ENCODE measurements at places on chromosomes 2 and 18. TPM values are rescaled to one million over a fixed set of nuclear protein-coding genes. Genes with fewer than 3 reads are reported as not detected.

The IRS1 gene
- 11.1 TPM for total RNA-seq

The ZNF804A gene
- not detected for total RNA-seq

DNA sequence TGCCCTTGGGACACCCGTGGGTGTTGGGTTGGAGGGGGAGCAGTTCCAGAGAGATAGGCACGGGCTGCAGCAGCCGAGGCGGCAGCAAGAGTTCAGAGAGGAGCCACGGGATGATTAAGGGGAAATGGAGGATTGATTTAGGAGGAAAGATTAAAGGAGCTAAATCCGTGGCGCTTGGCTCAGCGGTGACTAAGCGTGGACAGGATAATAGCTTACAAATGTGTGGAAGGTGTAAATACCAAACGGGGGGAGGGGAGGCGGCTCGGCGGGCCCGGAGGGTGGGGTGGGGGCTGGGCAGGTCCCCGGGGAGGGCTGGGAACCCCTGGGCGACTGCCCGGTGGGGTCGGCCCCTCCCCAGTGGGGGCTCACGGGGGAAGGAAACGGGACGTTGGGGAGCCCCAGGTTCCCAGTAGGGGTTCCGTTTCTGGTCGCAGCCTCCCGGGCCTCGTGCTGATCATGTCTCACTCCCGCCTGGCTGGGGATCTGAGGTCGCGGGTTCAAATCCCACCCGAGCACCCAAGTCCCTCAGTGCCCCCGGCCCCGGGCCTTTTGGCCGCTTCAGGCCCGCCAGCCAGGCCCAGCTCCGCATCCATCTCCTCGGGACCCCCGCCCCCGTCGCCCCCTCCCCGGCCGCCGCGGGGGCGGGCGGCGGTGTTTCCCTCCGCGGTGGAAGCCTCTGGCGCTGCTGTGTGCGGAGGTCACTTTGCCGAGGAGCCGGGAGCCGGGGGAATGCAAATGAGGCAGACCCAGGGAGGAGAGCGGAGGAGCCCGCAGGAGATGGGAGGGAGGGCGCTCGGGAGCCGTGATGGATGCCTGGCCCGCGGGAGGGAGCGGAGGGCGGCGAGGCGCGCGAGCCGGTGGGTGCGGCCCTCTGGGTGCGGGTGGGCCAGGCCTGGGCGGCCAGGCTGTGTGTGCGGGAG lies 8.1 kb downstream of the ASIC4 start:
- DNase-seq = no peak

DNA sequence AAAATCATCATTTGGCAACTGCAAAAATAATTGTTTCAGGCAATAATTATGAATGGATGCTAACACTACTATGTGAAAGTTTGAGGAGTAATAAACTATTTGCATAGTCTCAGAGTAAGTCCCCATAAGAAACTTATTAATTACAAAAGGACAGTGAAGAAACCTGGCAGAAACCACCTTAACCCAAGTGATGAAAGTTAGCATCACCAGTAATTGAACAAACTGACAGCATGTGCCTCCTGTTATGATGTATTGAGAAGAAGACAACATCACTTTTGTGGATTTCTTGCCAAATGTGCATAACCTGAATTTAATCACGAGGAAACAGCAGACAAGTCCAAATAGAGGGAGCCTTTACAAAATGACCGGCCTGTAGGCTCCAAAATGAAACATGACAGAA lies 183.3 kb upstream of the SP5 start:
- DNase-seq = no peak

- DNase-seq = no peak
Measured at GRCh38 chr2:8491296-8492027, 190.4 kb upstream of the ID2 start.

DNA sequence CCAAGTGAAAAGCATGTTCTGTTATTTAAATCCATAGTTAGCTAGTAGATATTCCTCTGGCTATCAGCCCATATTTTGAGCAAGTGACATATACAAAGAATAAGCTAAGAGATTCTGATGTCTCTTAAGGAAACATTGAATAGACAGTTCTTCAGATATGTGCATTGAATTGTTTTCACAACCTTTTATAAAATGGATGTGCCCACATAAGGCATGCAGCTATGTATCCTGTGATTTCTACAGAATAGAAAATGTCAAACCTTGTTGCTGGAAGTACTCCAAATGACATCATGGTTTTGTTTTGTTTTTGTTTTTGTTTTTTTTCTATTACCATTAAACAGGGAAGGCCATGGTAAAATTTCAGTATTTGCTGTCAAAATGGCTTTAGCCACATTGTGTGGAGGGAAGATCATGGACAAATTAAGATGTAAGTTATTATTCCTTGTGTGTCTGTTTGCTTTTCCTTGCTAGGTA lies 95.8 kb downstream of the DTNA start:
- DNase-seq = no peak

DNA sequence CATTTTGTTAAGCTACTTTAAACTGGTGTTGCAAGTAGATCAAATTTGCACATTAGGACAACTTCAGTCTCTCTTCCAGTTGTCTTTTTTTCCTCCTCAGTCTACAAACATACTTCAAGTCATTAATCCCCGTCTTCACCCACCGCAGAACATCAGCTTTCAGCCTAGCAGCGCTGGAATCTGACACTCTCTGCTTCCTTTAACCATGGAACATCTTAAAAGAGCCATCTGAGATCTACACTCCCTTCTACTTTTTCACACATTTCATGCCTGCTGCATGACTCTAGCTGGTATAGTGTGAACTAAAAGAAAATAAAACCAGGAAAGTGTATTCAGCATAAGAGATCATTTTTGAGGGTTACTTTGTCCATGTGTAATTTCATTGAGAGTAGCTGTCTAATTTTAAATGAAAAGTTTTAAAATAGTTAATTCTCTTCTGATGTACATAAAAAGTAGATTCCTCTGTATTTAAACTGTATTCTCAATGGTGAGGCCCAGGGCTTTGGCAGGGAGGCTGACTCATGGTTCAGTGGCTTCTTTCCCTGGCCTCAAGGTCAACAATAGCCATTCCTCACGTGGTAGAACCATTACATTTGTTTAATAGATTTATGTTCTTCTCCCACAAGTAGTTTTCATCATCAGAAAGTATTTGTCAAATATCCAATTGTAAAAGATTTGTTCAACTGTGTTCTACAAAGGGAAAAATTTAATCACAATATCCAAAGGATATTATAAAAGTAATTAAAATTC lies 16.5 kb downstream of the SGPP2 start:
- no peak for DNase-seq
